Right ventricle myocardium superior (tissue), 1 donor: ENCODE measurements at places on chromosomes 4 and X. TPM values are rescaled to one million over a fixed set of nuclear protein-coding genes. Genes with fewer than 3 reads are reported as not detected.

GRCh38 chr4:14812101-14812500 lies 190.2 kb upstream of the CPEB2 start:
- DNase-seq = no peak

GRCh38 chr4:158538176-158538575 lies 16.5 kb downstream of the RXFP1 start:
- no peak for DNase-seq

SLITRK4 gene
- total RNA-seq = 0.38 TPM

CACNA1F gene
- total RNA-seq = 0.11 TPM

GRCh38 chrX:39201305-39201990 lies 400.2 kb downstream of the MID1IP1 start:
- no peak for DNase-seq

STATH gene
- not detected for total RNA-seq
